ENCODE measurements at places on chromosomes 2 and 18.

- no peak for DNase-seq
These were observed 281.8 kb upstream of the CXCR4 start for GRCh38 chr2:136399667-136400289.

- no peak for DNase-seq
These were observed 520 bp downstream of the GLS start for GRCh38 chr2:190881084-190881597.

- DNase-seq: no peak
These were observed 7.9 kb downstream of the GREB1 start for GRCh38 chr2:11541693-11542274.

DNA sequence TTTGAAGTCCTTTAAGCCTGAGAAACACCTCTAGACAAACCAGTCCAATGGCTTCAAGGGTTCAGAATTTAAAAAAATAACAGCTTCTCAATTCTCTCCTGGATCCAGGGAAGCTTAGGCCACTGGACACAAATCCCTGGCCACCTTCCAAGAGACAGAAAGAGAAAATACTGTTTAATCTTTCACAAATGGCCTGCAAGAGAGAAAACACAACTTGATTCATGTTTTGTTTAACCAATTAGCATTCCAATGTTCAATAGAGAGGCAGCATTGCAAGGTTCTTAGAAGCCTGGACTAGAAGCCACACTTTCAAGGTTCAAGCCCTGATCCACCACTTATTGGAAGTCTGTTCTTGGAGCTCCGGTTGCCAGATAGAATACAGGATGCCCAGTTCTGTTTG is 109.0 kb upstream of the PARD3B start:
- no peak for DNase-seq

GRCh38 chr2:16262526-16263178 is 322.3 kb downstream of the MYCN start:
- no peak for DNase-seq

DNA sequence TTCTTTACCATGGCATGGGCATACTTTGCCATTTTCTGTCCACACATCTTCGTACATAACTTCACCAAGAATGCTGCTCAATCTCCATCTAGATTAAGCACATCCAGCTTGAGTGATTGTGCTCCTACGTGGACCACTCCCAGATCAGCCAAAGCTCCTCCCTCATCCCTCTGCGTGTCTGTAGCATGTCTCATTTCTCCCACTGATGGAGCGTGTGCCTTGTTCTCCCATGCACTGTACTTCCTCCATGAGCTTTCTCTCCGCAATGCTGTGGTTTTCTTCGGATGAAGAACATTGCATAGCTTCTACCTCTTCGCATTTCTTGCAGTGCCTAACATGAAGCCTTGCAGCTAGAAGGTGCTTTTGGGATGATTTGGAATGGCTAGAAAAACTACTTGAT is 13.5 kb downstream of the CCL20 start:
- no peak for DNase-seq

- no peak for DNase-seq
These were observed 306.7 kb upstream of the MMADHC start for GRCh38 chr2:149894226-149894625.
